ENCODE measurements at places on chromosomes 5 and 9. TPM values are rescaled to one million over a fixed set of nuclear protein-coding genes. Genes with fewer than 3 reads are reported as not detected.

DNA sequence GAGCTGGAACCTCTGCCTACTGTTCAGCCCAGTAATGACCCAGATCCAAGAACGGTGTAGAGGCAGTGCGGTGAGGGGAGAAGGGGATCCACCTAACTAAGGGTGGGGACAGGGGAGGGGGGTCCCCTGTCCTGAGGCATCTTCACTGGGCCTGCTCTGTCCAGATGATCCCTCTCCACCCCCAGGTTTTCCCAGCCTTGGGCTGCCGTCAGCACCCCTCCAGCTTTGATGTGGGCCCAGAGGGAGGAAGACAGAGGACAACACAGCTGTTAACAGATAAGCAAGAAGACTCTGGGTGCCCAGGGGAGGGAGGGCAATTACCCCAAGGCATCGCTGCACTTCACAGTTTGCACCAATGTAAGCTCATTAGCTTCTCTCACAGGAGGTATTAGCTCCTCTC, 19.3 kb downstream of the BICD2 start:
- DNase-seq = no peak

DNA sequence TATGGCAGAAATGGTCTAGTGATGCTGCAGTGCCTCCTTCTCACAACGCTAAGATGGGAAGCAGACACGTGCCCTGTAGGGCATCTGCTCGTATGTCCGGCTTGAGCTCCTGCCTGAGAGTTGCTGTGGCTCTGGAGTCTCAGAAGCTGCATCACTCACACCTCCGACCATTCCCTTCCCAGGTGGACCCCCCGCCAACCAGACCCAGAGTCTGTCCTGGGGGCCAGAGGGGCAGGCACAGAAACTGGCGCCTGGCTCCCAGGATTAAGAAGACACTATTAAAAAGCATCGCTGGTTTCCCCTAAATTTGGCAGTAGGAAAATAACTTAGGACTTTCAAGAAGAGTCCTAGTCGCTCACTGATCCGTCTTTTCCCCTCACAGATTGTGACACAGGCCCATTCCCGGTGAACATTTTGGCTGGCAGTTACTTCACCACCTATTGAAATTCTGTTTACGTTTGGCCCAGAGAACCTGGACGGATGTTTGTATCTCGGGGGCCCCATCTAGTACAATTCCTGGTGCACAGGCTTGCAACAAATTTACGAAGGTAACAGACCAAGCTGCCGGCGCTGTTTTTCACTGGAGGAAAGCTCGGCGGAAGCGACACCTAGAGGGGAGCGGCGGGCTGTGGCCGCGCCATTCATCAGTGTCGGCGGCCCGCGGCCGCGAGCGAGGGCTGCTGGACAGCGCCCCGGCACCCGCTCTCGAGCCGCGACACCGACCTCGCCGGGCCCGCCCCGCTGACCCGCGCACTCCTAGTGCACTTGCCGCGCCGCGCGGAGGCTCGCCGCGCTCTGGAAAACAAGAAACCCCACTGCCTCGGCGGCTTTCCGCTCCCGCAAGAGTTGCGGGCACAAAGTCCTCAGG, 1.6 kb downstream of the FSTL4 start:
- DNase-seq = no peak

- no peak for DNase-seq
These were observed 83.4 kb downstream of the CPLANE1 start for GRCh38 chr5:37165761-37166160.

GRCh38 chr5:96517295-96517694, 84.2 kb upstream of the PCSK1 start:
- no peak for DNase-seq

DNA sequence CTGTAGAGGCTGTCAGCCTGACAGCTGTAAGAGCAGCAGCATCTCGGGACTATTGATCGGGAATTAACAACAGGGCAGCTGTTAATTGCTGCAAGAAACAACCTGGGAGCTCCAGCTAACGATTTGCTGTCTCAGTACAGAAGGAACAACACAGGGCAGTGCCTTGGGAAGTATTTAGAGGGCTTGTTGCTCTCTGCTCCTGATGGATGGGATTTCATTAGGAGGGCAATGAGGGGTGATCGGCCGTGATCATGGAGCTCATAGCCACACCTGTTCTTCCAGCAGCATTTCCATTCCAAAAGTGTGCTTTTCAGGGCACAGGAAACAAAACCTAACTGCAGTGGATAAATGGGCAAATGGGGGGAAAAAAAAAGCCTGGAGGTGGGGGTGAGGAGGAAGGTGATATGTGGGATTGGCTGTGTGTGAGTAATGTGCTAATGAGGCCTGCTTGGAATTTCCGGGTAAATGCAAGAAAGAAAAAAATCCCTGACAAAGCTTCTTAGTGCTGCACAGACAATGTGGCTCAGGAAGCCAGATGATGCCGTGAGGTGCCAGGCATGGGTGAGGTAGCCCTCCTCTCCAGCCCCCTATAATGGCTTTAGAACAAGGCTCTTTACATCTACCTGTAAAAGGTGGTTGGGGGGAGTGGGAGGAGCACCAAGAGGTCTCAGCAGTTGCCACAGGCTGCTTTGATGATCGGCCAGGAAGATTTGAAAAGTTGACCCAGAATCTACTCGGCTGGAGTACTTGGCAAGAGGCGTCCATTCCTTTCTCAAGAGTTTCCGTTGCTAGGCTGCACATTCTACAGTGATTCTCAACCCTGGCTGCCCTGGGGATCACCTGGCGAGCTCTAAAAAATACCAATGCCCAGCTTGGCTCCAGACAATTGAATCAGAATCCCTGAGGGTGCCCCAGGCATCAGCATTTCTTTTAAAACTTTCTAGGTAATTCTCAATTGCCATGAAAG, 139.5 kb upstream of the KLF9 start:
- DNase-seq = no peak

DNA sequence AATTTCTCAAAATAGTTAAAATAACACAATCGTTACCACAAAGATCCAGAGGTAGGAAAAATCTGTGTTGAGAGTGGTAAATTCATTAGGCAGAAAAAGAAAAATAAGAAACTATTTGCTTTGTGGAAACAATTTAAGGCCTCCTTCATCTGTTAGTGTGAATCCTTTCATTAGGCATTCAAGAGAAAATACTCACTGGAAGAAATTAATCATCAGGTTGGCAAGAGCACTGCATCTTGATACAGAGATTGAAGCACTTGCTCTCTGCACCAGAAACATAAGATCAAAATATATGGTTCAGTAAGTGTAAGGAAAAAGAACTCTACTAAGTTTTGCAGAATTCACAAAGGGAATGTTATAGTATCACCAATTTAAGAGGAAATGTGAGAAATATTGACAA, 44.4 kb downstream of the TTC39B start:
- no peak for DNase-seq

The SPINK6 gene
- not detected for total RNA-seq
